Left cardiac atrium (tissue), 4 donors: ENCODE measurements at places on chromosomes 12 and 14. TPM values are rescaled to one million over a fixed set of nuclear protein-coding genes. Genes with fewer than 3 reads are reported as not detected.

DNA sequence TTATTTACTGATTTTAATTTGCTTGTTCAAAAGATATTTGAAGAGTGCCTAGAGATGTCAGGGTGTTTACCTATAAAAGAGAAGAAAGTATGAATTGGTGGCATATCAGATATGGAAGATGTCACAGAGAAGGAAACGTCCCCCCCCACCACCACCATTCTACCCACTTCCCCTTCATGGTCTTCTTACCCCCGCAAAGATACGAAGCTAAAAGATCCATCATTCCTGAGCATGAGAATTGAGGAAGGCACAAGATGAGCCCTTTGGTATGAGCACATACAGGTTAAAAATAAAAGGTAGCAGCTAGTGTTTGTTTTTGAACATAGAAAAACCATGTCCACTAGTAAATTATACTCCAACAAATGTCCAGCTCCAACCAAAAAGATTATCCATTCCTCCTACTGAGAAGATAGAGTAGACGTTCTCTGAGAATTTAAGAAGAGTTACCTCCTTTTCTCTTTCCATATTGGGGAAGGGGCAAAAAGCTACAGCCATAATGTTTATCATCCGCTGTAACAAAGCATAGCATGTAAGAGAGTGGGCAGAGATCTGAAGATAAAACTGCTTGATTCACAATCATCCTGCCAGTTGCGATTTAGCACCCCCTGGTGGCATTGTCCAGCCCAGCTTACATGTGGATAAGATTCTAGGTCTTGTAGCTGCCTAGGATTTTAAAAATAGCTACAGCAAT lies 29.1 kb downstream of the NFYB start:
- peak; percentile 71 for DNase-seq

GRCh38 chr12:2513141-2514037 lies 281.4 kb upstream of the FKBP4 start:
- DNase-seq: no peak

- no peak for DNase-seq
These were observed 31.4 kb downstream of the FGD6 start for GRCh38 chr12:95185854-95186253.

DNA sequence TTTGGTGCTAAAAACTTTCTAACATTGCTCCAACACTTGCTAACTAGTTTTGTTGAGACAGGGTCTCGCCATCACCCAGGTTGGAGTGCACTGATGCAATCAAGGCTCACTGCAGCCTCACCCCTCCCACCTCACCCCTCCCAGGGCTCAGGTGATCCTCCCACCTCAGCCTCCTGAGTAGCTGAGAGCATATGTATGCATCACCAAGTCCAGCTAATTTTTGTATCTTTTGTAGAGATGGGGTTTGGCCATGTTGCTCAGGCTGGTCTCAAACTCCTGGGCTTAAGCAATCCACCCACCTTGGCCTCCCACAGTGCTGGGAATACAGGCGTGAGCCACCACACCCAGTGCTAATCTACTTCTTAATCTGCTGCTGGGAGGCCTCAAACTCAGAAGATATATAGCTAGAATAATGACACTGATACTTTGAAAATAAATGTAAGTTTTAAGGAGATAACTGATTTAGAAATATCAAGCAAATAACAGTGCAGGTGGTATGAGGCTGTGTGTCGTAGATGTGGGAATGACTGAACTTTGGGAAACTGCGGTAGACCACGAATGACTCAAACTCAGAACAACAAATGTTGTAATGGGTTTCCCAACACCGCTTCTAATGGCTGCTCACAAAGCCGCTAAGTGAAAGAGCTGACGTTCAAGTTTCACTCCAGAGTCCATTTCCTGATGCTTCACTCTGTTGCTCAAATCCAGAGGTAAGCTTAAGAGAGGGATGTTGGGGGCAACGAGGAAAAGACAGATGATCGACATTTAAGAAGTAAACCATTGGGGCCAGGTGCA lies 10.0 kb downstream of the TMCC3 start:
- no peak for DNase-seq

DNA sequence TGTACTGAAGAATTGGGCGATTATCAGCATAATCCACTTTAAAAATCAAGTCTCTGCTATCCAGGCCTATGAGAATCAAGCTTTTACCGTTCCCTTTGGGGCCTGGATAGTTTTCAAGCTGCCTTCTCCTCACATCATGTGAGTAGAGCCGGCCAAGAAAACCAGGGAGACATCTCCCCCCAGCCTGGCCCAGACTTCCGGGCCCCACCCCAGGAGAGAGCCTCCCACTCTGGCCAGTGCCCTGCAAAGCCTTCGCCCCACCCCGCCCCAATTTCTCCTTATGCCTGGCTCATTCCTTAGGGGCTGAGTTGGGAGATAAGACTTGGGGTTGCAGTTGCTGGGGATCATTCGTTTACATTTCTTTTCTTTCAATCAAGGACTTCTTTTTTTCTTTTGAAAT lies 1.4 kb upstream of the TMEM132C start:
- DNase-seq: peak; percentile 58

The TAS2R46 gene
- 0.50 TPM for total RNA-seq

The SLC38A6 gene
- 9.0 TPM for total RNA-seq

DNA sequence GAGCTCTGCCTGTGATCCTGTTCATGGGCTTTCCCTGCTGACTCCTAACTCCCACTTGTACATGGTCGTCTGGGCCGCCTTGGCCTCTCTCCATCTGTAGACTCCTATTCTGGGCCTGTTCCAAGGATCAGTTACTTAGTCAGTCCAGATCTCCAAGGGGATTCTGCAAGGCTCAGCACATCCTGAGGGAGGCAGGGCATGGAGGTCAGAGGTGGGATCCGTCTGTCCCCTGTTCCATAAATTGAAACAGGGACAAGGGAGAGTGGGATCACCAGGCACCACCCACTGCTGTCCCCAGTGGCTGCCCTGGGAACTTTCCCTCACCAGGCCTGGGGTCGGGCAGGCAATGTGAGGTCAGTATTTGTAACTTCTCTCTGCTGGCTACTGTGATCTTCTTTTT lies 43.5 kb downstream of the KCTD10 start:
- no peak for DNase-seq

GRCh38 chr12:63292471-63293221 lies 141.6 kb upstream of the AVPR1A start:
- DNase-seq: no peak

The NRL gene
- total RNA-seq: 1.6 TPM

- no peak for DNase-seq
These were observed 142.1 kb downstream of the TSPAN9 start for GRCh38 chr12:3219233-3219632.

- DNase-seq: no peak
These were observed 234.8 kb downstream of the PIK3C2G start for GRCh38 chr12:18496156-18496555.

- no peak for DNase-seq
These were observed 127.6 kb downstream of the FSCB start for GRCh38 chr14:44379292-44379977.

DNA sequence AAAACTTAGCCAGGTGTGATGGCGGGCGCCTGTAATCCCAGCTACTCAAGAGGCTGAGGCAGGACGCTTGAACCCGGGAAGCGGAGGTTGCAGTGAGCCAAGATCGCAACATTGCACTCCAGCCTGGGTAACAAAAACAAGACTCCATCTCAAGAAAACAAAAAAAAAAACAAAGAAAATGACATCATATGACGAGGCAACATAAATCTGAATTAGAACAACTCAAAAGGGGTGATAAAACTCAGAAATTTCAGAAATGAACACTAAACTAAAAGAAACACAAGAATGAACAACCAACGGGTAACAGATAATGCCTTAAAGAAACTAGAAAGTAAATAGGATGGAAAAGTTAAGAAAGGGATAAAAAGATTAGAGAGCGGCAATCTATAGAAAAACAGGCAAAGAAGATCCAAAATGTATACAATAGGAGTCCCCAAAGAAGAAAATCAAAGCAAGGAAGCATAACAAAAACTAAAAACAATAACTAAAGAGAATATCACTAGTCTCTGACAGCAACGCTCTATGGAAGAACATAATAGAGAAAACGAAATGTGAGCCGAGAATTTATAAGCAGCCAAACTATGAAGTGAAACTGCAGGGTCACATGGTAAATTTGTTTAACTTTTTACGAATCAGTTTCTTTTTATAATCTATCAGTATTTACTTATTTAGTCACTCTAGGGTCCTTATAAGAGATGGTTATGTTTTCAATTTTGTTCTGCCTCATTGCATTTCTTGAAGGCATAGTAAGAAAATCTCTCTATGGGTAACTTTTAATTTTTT lies 45.7 kb downstream of the SPPL3 start:
- DNase-seq: no peak

- no peak for DNase-seq
These were observed 26.5 kb downstream of the NUDT4 start for GRCh38 chr12:93403988-93404803.

The STAB2 gene
- 0.18 TPM for total RNA-seq

DNA sequence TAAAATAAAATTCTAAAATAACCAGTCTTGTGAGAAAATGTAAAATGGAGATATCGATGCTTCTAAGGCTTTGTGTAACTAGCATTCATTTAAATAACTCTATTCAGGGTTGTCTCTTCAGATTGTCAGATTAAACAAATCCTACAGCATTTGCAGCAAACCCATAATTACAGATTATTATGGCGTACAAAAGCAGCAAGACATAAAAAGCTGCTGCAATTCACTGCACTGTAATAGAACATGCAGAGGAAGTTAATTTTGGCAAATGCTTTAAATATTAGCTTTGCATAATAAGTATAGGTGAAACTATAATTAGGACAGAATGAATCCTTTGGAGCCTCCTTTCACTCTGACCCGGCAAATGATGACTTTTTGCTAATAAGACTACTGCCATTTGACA lies 98.3 kb downstream of the INSM2 start:
- DNase-seq: no peak

DNA sequence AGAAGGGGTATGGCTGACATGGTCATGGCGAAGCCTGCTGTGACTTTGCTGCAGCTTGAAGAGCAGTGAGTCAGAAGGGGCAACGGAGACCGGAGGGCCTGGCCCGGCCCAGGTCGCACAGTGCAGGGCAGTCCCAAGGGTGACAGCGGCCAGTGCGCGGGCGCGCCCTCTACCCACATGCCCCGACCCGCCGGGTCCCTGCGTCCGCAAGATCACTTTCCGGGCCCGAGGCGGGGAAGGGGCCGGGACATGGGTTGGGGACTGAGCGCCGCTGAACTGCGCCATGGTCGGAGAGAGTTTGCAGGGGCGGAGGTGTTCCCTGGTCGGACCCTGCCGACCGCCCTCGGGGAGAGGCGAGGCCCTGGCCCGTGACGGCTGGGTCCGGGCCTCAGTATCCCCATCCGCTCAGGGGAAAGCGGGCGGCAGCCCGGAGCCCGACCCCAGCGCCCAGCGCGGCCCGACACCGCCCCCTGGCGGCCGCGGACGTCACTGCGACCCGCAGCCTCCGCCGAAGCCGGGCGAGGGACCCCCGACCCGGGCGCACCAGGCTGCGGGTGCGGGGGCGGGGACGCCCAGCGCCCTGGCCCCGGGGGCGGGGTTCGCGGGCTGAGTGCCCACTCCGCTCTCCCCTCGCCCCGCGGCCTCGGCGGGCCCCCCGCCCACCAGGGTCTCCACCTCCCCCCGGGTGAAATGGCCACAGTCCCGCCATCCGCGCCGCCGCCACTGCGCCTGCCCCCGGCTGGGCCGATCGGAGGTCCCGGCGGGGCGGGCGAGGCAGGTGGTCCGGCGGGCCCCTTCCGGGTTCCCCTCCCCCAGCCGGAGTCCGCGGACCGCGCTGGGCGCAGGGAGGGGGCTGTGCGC lies 7.2 kb upstream of the ANKRD9 start:
- peak; percentile 63 for DNase-seq

DNA sequence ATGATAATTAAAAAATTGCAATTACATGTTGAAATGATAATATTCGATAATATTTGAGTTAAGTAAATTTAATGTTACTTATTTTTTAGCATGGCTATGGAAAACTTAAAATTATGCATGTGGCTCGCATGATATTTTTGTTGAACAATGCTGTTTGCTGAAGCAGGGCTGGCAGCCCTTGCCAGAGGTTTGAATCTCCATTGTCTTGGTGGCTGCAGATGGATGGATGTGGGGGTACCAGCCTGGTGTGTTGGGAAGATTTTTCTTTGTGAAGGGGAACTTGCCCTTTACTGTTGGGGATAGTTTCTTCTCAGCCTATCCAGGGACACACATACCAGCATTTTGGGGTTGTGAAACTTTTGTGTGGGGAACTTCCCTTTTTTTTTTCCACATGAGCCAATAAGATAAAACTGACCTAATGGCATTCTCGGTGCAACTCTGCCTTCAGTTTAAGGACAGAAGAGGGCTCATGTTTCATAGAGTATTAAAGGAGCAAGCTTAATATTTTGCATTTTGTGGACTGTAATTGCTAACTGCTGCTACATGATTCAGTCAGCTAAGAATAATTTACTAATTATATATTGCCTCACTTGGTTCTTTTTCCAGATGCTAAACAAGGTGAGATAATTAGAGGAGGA lies 8.8 kb downstream of the RASSF3 start:
- no peak for DNase-seq

DNA sequence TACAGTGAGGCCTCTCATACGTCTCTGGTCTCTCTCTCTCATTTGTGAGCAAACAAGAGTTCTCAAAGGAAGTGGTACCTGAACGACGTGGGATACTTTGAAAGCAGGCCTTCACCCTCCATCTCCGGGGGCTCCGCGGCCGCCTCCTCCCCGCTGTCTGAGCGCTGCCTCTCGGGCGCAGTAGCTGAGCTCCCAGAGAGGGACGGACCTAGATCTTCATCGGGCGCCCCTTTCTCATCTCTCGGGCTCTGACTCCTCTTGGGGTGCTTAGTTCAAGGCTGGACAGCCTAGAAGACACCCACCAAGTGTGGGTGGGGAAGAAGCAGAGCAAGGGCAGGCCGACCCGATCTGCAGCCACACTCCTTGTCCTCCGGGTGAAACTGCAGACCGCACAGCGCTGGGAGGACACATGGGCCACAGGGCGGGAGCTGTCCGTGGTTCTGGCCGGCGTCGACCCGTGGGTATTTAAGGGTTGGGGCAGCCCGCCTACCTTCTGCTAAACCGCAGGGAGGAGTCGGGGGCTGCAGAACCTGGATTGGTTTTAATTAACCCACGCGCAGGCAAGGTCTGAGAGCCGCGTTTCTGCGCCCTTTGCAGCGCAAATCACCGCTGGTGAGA lies 92.7 kb downstream of the PAH start:
- peak; percentile 39 for DNase-seq

- no peak for DNase-seq
These were observed 115.5 kb upstream of the PARP11 start for GRCh38 chr12:3988519-3989217.

The OR6C76 gene
- total RNA-seq: not detected

DNA sequence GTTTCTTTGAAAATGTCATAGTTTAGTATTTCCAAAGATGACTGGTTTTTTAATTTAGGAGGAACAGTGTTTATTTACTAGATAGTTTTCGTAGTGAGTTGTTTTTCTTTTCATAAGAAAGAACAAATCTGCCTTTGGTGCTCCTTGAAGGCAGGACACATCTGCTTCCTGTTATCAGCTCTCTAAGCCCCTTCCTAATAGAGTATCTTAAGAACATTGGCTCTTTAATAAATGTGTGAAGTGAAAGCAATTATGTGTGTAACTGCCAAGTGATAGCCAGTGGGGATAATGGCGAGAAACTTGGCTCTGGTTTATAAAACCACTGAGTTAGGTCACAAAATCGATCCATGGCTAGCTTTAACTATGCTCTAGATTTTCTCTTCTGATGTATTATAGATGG lies 23.5 kb upstream of the PPFIBP1 start:
- no peak for DNase-seq

GRCh38 chr12:21819236-21819635 lies 44.7 kb upstream of the KCNJ8 start:
- DNase-seq: no peak
